Activated CD4-positive, alpha-beta T cell treated with anti-CD3 and anti-CD28 coated beads, Interleukin-2, amount 50 U/mL, for 1 hour (primary cell): ENCODE measurements at places on chromosomes 1 and 21.

GRCh38 chr1:161099090-161099802, 1.1 kb downstream of the KLHDC9 start:
- DNase-seq: no peak

DNA sequence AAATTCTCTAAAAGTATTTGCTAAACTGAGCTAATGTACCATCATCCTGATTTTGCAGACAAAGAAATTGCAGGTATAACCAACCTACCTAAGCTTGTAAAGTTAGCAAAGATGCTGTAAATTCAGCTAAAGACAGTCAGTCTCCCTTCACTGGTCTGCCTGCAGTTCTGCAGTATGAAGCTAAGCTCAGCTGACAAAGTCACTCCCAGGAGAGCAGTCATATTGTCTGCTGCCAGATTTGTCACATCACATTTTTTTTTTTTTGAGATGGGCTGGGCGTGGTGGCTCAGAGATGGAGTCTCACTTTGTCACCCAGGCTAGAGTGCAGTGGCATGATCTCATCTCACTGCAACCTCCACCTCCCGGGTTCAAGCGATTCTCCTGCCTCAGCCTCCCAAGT, 8.9 kb upstream of the CMPK1 start:
- no peak for DNase-seq

GRCh38 chr1:179857009-179857408, 20.6 kb downstream of the TOR1AIP2 start:
- DNase-seq: no peak

- DNase-seq: no peak
Measured at GRCh38 chr1:173333581-173333980, 126.5 kb upstream of the TNFSF4 start.

- no peak for DNase-seq
Measured at GRCh38 chr21:25496825-25497482, 110.3 kb downstream of the MRPL39 start.
